ENCODE measurements at places on chromosomes 16 and 17.

DNA sequence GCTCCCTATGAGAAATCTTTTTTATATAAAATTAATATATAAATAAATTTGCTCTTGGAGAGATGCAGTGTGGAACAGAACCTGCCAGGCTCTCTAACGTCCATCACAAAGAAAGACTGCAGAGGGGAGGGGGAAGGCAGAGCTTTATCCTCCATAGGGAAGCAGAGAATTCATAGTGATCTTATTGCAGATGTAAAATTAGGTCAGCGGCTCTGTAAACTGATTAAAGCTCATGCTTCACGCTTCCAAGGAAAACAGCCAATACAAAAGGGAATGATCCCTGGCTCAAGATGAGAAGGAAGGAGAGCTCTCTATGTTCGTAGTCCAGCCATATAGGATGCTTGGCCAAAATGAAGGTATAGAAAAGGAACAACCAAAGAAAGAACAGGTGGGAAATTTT lies 532.3 kb upstream of the PSMD7 start:
- H3K36me3 ChIP-seq, result no peaks in the 10 kb centered on the region
- no peak overlapping the region for H3K4me3 ChIP-seq
- DNase-seq, result no peak
- no peak overlapping the region for H3K27ac ChIP-seq
- no peaks in the 10 kb centered on the region for H3K27me3 ChIP-seq

DNA sequence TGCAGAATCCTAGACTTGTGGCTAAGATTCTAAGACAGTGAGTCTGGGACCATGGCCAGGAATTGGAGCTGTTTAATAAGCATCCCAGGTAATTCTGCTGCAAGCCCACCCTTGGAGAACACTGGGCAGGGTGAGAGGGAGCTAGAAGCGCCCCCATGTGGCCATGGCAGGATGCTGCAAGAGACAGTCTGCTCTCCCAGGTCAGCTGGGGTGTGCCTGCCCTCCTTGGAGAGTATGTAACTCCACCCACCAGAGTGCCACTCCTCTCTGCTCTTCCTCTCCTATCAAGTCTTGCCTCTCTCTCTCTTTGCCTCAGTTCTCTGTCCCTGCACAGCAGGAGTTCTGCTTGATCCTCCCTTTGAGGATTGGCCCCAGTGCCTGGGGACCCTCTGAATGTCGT lies 14.9 kb downstream of the RCVRN start:
- no peaks in the 10 kb centered on the region for H3K4me1 ChIP-seq
- DNase-seq, result no peak
- peaks cover 22% of the 10 kb centered on the region for H3K27me3 ChIP-seq
- H3K27ac ChIP-seq, result no peak overlapping the region
- no peak overlapping the region for H3K4me3 ChIP-seq

DNA sequence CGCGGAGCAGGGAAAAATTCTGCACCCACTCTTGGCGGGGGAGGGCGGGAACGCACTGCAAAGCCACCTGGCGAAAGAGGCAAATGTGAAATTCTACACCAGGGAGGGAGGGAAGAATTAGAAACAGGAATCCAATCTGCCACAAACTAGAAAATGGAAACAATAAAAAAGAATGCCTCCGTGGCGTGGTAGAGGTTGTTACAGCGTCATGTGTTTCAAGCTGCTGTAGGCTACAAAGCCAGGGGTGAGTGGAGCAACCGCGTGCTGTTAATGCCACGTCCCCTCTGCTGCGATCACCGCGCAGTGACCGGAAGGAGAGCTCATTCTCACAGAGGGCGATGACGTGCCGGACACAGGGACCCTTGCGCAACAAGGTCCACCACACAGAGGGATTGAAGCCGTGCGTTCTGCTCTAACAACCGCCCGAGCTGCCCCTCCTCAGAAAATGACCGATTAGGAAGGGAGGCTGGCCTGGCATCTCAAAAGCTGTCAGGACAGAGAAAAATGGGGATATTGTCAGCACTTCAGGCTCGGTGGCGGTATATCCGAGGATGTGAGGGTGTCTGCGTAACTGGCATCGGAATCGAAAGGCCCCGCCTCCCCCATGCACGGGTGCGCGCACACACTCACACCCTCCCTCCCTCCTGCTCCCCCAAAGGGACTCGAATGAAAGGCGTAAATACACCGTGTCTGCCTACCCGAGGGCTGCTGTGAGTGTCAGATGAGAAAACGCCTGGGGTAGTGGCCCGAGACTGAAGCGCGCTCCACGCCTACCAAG lies 70.8 kb upstream of the TNRC6C start:
- no peaks in the 10 kb centered on the region for H3K36me3 ChIP-seq
- H3K4me1 ChIP-seq, result peaks cover 48% of the 10 kb centered on the region
- peak overlapping the region; percentile 99 for H3K27ac ChIP-seq
- H3K27me3 ChIP-seq, result peaks cover 44% of the 10 kb centered on the region

DNA sequence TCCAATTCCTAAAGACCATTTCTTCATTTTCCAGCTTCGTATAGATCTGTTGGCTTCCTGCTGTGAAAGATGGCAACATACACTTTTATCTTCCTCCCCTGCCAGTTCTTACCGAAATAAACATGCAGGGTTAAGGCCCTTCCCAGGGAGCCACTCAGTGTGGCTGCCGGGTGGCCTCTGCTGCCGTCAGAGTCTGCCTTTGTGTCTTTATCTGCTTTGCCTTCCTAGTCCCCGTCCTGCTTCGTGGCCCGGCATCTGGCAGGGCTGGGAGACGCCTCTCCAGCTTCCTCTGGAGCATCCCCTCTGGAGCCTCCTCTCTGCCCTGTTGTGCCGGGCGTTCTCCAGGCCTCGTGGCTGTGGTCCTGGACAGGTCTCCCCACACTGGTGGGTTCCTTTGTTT lies 30.3 kb upstream of the CAPN15 start:
- no peak overlapping the region for H3K27ac ChIP-seq
- H3K4me1 ChIP-seq, result no peaks in the 10 kb centered on the region

DNA sequence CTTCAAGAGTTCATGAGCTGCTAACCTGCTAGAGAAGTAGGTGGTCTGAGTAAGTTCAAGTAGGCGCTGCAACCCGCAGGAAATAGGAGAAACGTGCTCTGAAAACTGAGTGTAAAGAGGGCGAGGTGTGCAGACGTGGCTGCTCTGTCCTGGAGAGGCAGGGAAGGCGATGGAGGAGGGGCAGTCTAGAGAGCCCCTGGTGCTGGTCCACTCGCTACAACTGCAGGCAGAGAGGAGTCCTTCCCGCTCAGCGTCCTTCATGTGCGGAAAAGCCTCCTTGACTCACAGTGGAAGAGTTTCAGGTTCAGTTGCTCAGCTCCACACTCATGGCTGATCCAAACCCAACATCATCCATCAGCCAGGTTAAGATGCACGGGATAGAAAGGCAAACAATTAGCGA lies 12.1 kb downstream of the ABCA3 start:
- H3K36me3 ChIP-seq, result no peaks in the 10 kb centered on the region
- DNase-seq, result no peak
- H3K4me3 ChIP-seq, result no peak overlapping the region
- peaks cover 9% of the 10 kb centered on the region for H3K27me3 ChIP-seq

DNA sequence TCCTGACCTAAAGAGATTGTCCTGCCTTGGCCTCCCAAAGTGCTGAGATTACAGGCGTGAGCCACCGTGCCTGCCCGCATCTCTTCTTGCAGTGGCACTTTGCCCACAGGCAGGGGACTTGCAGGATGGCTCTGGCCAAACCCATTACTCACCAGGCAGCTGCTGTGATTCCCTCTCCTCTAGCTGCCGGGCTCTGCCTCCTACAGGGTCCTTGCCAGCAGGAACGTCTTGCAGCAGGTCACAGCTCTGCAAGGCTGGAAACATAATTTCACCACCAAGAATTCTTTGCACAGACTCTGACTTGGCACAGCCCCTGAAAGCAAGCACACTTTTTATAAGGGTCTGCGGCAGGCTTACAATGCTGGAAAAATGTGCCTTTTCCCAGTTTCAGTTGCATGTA lies 20.3 kb downstream of the COX4I1 start:
- H3K27me3 ChIP-seq, result peaks cover 7% of the 10 kb centered on the region
- DNase-seq, result no peak
- peak overlapping the region; percentile 87 for H3K27ac ChIP-seq

- peak overlapping the region; percentile 87 for H3K4me3 ChIP-seq
- H3K4me1 ChIP-seq, result peaks cover 84% of the 10 kb centered on the region
- H3K36me3 ChIP-seq, result no peaks in the 10 kb centered on the region
- no peaks in the 10 kb centered on the region for H3K27me3 ChIP-seq
- peak overlapping the region; percentile 98 for H3K27ac ChIP-seq
Measured at GRCh38 chr17:77320044-77320440, 179.3 kb downstream of the SEC14L1 start.

- no peak overlapping the region for H3K4me3 ChIP-seq
- DNase-seq, result no peak
- H3K27ac ChIP-seq, result no peak overlapping the region
Measured at GRCh38 chr17:60585887-60586286, 14.1 kb upstream of the PPM1D start.

DNA sequence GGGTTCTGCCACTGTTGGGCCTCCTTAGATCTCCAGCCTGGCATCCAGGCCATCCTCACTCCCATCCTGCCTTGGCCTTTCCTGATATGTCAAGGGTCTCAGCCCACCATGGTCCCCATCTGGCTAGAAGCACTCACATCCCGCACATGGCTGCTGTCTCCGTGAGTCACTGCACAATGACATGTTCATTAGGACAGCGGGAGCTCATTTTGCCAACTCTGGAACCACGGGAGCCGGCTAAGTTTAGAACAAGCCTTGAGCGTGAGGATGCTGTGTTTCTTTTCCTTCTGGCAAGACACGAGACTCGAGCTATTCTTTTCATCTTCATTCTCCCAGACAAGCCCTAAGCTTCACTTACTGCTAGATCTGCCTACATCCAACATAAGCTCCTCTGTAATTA lies 65.7 kb upstream of the KSR1 start:
- H3K27ac ChIP-seq, result no peak overlapping the region
- peaks cover 5% of the 10 kb centered on the region for H3K27me3 ChIP-seq
- no peaks in the 10 kb centered on the region for H3K36me3 ChIP-seq
- H3K4me1 ChIP-seq, result peaks cover 12% of the 10 kb centered on the region
- no peak overlapping the region for H3K4me3 ChIP-seq

DNA sequence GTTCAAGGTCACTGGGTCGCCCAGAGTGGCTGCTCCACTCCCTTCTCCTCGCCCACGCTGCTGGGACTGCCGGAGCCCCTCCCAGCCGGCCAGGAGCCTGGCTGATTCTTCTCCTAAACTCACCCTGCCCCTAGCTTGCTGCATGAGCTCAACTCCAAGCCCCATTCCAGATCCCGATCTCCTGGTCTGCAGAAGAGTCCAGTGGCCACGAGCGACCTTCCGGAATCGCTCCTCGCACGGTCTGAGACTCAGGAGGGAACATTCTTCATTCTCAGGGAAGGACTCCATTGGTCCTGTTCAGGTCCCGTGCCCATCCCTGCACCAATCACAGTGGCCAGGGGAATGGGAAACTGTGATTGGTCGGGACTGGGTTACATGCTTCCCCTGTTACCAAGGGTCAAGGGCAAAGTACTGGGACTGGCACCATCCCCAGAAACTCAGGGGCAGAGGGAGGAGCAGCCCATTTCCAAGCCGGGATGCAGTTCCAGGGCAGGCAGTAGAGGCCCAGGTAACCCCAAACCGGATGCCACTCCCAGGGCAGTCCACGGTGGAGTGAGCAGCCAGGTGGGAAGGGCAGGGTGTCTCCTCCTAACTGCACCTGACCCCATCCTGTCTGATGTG lies 24.5 kb upstream of the CIBAR2 start:
- H3K4me1 ChIP-seq, result peaks cover 11% of the 10 kb centered on the region
- no peak for DNase-seq
- no peak overlapping the region for H3K27ac ChIP-seq
- H3K4me3 ChIP-seq, result peak overlapping the region; percentile 78

DNA sequence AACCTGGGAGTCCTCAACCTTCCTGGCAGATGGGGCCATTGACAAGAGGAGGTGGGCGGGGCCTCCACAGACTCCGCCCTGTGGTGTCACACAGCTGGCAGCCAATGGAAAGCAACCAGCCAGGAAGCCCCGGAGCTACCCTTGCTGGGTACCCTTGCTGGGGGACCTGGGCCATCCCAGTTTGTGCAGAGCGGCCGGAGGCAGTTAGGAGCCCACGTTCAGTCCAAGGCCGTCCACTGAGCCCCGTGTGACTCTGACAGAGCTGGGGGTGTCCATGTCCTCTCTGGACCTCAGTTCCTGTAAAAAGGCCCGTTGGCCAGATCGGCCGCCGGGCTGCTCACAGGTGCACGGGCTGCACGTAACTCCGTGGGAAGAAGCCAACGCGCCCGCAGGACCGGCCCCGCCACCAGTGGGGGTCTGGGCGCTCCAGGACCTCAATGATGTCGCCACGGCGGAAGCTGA lies 17.1 kb upstream of the FAM83G start:
- peaks cover 24% of the 10 kb centered on the region for H3K4me1 ChIP-seq
- peak overlapping the region; percentile 77 for H3K27ac ChIP-seq
- DNase-seq, result no peak
- no peaks in the 10 kb centered on the region for H3K27me3 ChIP-seq
- H3K4me3 ChIP-seq, result no peak overlapping the region

DNA sequence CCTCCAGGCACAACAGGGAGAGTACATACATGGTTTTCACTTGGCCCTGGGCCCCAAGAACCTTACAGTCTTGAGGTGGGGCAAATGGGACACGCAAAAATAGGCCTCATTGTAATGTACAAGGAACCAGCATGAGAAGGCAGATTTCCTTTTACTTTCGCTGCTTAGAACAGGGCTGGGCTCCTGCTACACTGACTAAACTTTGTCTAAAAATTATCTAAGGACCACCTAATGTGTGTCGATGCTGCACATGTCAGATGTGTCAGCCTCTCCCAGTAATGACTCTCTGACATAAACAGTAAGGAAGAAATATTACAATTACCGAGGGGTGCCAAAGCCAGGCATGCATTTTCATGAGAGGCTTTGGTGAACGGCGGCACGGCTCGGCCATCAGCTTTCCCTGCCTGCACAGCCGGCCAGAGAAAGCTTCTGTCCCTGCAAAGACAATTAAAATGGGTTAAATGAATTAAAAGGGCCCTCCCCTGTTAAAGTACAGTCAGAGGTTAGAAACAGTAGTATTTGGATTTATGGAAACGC lies 224.2 kb upstream of the IRX3 start:
- DNase-seq, result no peak
- no peak overlapping the region for H3K4me3 ChIP-seq
- no peaks in the 10 kb centered on the region for H3K36me3 ChIP-seq
- H3K27ac ChIP-seq, result no peak overlapping the region
- H3K4me1 ChIP-seq, result no peaks in the 10 kb centered on the region

GRCh38 chr16:50747207-50747956 lies 5.5 kb downstream of the CYLD start:
- H3K27ac ChIP-seq, result no peak overlapping the region
- peaks cover 58% of the 10 kb centered on the region for H3K4me1 ChIP-seq
- peaks cover 11% of the 10 kb centered on the region for H3K36me3 ChIP-seq
- no peak overlapping the region for H3K4me3 ChIP-seq
- DNase-seq, result peak; percentile 38

- H3K4me1 ChIP-seq, result no peaks in the 10 kb centered on the region
- H3K27me3 ChIP-seq, result no peaks in the 10 kb centered on the region
- H3K36me3 ChIP-seq, result no peaks in the 10 kb centered on the region
- no peak overlapping the region for H3K27ac ChIP-seq
Measured at GRCh38 chr17:13310858-13311257, 290.9 kb downstream of the HS3ST3A1 start.

GRCh38 chr16:13803974-13804373 lies 116.0 kb upstream of the ERCC4 start:
- no peaks in the 10 kb centered on the region for H3K4me1 ChIP-seq
- H3K36me3 ChIP-seq, result no peaks in the 10 kb centered on the region
- DNase-seq, result no peak
- peak overlapping the region; percentile 56 for H3K27ac ChIP-seq
- no peak overlapping the region for H3K4me3 ChIP-seq
- H3K27me3 ChIP-seq, result peaks cover 5% of the 10 kb centered on the region
